Mucosa of descending colon (tissue), 3 donors: ENCODE measurements at places on chromosomes 5 and 9. TPM values are rescaled to one million over a fixed set of nuclear protein-coding genes. Genes with fewer than 3 reads are reported as not detected.

DNA sequence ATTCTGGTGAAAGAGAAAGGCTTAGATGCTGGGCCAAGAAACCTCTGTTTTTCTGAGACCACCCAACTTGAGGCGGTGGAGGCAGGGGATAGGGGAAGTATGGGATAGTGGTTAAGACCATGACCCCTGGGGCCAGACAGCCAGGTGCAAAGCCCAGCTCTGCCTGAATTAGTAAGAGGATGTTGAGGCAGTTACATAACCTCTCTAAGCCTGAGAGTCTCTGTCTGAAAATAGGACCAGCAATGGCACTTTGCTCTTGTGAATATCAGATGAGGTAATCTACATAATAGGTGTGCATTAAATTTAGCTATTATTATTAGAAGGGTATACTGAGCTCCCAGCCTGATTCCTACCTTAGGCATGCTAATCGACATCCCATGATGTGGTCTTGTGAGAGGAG, 68.2 kb downstream of the DOCK2 start:
- no peak for DNase-seq

Gene RECK
- total RNA-seq: 13.0 TPM

GRCh38 chr9:89603767-89604665, 796 bp upstream of the GADD45G start:
- peak; percentile 83 for DNase-seq

Gene RNF38
- 31.8 TPM for total RNA-seq

- no peak for DNase-seq
Observed at GRCh38 chr5:169736653-169737052, 99.6 kb downstream of the DOCK2 start.

Gene ADAMTS13
- total RNA-seq: 5.0 TPM
